Activated naive CD4-positive, alpha-beta T cell (primary cell): ENCODE measurements at places on chromosomes 1 and 21.

GRCh38 chr1:213416461-213417224, 365.6 kb downstream of the RPS6KC1 start:
- DNase-seq: no peak

DNA sequence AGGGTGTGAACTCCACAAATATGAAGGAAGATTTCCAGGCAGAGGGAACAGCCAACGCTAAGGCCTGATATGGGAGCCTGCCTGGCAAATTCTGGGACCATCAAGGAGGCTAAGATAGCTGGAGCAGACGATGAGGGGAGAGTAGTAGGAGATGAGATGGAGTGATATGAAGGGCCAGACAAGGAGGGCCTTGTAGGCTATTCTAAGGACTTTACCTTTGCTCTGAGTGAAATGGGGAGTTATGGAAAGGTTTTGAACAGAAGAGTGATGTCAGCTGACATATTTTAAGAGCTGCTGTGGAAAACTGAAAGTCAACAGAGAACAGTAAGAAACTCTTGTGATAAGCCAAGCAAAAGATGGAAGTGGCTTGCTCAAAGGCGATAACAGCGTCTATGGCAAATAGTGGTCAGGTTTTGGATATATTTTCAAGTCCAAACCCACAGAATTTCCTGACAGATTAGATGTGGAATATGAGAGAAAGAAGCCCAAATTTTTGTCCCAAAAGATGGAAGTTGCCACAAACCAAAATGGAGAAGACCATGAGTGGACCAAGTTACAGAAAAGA, 2.1 kb upstream of the TP53BP2 start:
- DNase-seq: no peak

DNA sequence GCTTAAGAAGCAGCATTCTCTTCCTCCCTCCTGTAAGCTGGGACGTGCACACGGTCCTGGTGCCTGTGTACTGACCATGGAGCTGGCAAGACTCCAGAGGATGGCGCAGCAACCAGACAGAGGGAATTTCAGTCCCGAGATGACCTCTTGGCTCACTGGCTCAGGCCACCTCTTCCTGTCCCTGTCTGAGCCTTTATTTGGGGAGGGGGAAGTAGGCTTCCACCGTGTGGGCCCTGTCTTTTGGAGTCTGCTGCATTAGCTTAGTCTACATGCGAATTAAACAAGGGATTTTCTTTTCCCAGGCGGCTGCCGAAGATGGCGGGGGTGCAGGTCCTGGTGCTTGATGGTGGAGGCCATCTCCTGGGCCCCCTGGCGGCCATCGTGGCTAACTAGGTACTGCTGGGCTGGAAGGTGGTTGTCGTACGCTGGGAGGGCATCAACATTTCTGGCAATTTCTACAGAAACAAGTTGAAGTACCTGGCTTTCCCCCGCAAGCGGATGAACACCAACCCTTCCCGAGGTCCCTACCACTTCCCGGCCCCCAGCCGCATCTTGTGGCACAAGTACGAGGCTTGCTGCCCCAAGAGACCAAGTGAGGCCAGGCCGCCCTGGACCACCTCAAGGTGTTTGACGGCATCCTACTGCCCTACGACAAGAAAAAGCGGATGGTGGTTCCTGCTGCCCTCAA, 10.2 kb downstream of the IL24 start:
- DNase-seq: no peak

- DNase-seq: no peak
Measured at GRCh38 chr1:56417646-56418045, 161.7 kb downstream of the PLPP3 start.

- no peak for DNase-seq
Measured at GRCh38 chr1:155049651-155050559, 1.2 kb upstream of the ADAM15 start.

- no peak for DNase-seq
Measured at GRCh38 chr1:43036932-43037331, 78.3 kb upstream of the SLC2A1 start.

DNA sequence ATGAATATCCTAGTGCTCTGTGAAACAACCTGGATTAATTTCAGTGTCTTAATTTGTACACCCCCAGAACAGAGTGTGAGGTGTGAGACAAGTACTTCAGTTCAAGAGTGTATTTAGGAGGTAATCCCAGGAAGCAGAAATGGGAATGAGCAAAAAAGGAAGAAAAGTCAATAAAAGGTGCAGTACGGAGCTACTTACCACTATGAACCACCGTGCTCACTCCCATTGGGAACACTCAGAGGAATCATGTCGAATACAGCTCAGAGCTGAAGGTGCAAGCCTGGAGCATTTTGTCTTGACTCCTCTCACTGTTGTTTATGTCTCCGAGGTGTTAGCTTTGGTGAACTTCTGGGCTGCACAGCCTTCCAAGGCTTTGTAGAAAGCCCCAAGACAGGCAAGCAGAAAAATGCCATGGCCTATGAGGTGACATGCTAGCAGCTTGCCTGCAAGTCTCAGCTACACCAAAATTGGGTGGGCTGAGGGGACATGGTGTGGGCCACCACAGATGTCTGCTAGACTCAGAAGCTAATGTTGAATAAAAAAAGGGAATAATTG, 7.4 kb upstream of the SVBP start:
- no peak for DNase-seq

DNA sequence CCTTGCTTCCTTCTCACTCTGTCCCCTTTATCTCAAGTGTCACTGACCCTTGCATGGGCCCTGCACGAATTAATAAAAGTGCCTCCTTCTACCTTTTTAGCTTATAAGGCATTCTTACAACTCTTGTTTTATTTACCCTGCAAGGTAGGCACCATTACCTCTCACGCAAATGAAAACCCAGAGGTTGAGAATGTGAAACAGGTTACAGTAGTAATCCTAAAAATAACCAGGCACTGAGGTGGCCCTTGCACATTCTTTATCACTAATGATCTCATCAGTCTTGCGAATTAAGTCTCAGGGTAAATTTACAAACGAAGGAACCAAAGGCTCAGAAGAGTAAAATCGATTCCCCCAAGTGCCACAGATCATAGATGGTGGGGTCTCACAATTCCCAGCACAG, 3.7 kb downstream of the GLIS1 start:
- no peak for DNase-seq

- no peak for DNase-seq
Measured at GRCh38 chr1:177858332-177858821, 111.5 kb downstream of the SEC16B start.

DNA sequence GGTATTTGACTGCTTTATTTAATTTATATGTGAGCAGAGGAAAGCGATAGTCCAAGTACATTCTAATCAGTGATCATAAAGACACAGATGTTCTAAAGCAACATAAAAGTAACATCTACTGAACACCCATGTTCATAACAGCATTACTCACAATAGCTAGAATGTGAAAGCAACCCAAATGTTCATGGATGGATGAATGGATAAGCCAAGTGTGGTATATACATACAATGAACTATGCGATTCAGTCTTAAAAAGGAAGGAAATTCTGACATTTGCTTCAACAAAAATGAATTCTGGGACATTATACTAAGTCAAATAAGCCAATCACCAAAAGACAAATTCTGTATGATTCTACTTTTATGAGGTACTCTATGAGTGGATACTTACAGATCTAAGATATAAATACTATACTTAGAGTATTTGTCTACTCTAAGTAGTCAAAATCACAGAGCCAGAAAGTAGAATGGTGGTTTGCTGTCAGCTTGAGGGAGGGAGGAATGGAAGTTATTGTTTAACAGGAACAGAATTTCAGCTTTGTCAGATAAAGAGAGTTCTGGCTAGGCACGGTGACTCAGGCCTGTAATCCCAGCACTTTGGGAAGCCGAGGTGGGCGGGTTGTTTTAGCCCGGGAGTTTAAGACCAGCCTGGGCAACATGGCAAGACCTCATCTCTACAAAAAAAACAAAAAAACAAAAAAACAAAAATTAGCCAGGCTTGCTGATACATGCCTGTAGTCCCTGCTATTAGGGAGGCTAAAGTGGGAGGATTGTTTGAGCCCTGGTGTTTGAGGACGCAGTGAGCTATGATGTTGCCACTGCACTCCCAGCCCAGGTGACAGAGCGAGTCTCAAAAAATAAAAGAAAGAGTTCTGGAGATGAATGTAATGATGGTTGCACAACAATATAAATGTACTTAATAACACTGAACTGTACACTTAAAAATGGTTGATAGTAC, 79.7 kb upstream of the ARHGAP29 start:
- DNase-seq: no peak

GRCh38 chr1:1348420-1349255, 580 bp downstream of the DVL1 start:
- DNase-seq: no peak

GRCh38 chr1:198268784-198269645, 112.2 kb downstream of the NEK7 start:
- DNase-seq: no peak

- no peak for DNase-seq
Measured at GRCh38 chr1:47758341-47759250, 238.6 kb downstream of the TRABD2B start.

DNA sequence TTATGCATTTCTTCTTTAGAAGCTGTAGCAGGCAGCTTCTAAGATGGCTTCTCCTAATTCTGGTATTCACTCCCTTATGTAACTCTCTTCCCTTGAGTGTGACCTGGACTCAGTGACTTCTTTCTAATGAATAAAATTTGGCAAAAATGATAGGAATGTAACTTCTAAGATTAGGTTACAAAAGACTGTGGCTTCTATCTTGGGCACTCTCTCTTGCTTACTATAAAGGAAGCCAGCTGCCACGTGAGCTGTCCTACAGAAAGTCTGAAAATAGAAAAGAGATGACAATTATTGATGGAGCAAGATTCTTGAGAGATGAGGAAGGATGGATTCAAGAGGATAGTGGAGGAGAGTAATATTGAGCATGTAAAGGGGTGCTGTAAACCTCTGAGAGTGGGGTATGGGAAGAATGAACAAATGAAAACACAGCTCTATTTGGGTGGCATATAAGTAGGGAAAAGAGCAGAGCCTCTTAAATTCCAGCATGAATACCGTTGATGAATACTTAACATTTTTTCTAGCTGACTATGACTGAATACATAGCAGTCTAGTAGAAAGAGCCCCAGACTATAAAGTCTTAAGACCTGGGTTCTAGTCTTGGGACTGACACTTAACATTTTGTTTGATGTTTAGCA, 5.5 kb downstream of the TSEN15 start:
- no peak for DNase-seq

GRCh38 chr1:107935396-107936064, 29.4 kb downstream of the VAV3 start:
- no peak for DNase-seq

GRCh38 chr1:5949085-5949760, 43.0 kb downstream of the NPHP4 start:
- no peak for DNase-seq

- DNase-seq: no peak
Measured at GRCh38 chr1:240337781-240338180, 246.1 kb downstream of the FMN2 start.

DNA sequence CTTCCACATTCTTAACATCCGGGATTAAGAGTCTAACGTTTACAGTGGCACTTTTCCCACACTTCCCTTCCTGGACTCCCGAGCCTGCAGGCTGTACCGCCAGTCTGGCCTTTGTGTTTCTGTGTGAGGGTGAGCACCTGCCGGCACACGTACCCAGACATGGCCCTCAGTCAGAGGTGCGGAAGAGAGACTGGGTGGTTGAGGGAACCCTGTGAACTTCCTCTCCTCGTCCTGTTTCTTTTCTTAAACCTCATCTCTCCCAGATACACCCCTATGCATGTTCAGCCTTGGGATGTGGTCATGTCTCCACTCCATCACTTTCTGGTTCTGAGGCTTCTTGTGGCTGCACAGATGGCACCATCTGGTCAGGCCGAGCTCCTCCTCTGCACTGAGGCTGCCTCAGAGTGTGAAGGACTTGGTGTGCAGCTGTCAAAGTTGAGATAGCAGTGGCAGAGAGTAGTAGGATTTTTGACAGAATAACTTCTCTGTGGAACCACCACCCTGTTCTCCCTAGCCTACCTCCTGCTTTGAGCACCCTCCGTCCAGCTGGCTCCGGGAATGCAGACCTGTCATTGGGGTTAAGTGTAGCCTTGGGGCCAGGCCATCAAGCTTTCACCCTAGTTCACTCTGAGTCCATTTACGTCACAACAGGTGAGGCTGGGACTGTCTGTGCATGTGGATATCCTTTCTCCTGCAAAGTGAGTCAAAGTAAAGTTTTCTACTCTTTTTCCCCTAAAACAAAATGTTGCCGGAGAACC, 31.4 kb downstream of the VASH2 start:
- DNase-seq: no peak

DNA sequence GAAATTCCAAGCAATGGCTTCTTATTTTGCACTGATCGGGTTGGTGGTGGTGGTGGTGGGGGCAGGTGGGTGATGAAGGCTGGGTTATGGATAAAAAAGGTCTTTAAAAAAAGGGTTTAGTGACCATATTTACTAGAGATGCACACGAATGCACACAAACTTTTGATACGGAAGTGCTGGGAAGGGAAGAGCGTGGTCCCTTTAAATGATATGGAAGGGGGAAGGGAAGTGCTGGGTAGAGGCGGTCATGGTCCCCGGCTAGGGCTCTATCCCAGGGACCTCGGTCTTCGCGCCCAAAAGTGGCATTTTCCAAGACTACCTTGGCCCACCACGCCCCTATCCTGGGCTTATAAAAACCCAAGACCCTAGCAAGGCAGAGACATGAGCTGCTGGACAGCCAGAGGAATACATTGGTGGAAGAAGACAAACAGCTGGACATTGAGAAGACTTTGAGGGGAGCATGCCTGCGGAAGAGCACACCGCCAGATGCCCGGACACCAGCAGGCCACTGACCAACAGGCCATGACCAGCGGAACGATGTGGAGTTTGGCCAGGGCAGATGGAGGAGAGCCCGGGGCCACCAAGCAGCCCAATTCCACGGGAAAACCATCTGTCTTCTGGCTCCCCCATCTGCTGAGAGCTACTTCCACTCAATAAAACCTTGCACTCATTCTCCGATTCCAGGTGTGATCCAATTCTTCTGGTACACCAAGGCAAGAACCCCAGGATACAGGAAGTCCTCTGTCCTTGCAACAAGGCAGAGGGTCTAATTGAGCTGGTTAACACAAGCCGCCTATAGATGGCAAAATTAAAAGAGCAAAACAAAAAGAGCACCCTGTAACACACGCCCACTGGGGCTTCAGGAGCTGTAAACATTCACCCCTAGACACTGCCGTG, 1720.2 kb downstream of the MRPL39 start:
- DNase-seq: no peak

- DNase-seq: no peak
Measured at GRCh38 chr1:206590025-206590758, 22.1 kb downstream of the EIF2D start.
